ENCODE measurements at places on chromosomes 5 and 9.
A peak's percentile ranks its signal among the peaks of the same experiment; 100 is the strongest.

GRCh38 chr9:130694205-130694604 lies 625 bp downstream of the EXOSC2 start:
- DNase-seq: peak; percentile 40

GRCh38 chr9:126700903-126701812 lies 87.4 kb downstream of the LMX1B start:
- no peak for DNase-seq

DNA sequence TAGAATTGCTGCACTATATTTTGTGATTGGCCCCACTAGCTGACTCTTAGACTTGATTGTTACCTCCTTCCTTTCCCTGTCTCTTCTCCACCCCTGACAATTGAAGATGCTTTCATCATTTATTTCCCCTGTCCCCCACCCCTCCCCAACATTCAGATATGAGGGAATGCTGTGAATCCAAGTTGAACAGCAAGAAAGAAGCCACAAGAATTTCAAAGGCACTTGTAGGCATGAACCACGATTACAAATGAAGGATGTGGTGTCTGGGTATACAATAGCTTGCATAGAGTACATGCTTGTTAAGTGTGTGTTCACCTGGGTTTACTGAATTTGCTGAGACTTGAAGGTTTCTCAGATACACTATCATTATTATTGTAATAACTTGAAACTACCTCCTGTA lies 78.3 kb upstream of the TRIO start:
- DNase-seq: no peak

- no peak for DNase-seq
Measured at GRCh38 chr5:175524211-175524610, 45.9 kb downstream of the SFXN1 start.

DNA sequence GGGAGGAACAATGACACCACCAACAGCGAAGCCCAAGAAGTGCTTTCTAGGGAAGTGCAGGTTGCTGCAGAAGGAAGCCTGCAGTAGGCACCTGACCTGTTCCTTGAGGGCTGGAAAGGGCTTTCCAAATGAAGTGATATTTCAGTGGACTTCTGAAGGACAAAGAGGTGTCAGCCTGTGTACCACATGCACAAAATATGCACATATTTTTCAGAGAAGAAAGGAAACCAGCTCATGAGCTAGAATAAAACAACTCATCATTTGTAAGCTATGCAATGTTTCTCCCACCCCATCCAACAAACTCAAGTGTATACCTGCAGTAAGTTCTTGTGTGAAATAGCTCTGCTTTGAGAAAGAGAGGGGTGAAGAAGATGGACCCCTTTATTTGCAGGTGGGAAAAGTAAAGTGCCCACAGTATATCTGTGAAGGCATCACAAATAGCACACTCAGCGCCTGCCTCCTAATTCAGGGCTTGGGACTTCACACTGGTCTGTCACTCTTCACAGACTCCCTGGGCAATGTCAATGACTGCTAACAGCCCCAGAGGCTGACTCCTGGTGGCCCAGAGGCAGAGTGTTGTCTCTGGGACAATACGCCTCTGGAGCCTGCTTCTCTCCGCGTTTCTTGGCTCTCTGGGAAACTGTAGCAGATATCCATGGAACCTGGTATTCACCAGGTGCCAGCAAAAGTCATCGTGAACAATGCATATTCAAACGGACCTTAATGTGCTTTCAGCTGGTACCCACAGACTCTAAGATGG lies 198.1 kb upstream of the EFNA5 start:
- no peak for DNase-seq

DNA sequence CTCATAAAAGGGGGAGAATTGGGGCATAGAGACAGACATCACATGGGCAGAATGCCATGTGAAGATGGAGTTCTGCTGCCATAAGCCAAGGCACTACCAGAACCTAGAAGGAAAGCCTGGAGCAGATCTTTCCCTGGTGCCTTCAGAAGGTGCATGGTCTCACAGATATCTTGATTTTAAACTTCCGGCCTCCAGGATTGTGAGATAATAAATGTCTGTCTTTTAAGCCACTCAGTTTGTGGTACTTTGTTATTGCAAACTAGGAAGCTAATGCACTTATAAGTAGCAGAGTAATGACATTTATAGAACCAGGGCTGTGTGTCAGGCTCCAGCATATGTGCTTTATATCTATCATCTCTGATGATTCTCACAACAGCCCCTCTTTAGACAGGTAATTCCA lies 130.4 kb downstream of the ASTN2 start:
- no peak for DNase-seq

- peak; percentile 98 for DNase-seq
Measured at GRCh38 chr9:10274988-10275387, 337.8 kb downstream of the PTPRD start.

DNA sequence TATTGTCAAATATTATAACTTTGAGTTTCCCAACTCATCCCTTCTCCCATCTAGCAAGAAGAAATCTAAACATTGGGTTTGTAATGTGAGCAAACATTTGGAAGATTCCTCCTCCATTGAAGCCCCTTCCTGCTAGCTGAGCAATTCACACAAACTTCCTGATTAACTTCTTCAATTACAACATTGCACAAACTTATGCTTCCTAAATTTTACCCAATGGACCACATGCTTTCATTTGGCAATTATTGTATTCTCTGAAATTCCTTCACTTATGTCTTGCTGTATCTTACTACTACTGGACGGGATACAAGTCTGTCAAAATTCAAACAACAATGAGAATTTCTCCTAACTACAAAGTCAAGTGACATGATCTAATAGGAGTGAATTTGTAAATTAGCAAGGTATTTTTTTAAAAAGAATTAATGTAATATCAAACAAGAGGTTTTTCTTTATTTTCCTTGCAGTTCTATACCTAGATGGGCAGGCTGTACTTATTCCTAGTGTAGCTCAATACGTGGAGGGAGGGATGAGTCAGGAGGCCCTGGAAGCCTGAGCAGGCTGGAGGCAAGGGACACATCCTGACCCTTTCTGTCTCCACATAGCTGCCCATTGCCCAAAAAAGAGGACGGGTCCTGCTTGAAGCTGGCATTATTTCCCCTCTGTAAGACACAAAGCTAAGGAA lies 11.8 kb upstream of the IFNW1 start:
- no peak for DNase-seq

GRCh38 chr9:26812217-26812616 lies 80.4 kb downstream of the CAAP1 start:
- DNase-seq: no peak

DNA sequence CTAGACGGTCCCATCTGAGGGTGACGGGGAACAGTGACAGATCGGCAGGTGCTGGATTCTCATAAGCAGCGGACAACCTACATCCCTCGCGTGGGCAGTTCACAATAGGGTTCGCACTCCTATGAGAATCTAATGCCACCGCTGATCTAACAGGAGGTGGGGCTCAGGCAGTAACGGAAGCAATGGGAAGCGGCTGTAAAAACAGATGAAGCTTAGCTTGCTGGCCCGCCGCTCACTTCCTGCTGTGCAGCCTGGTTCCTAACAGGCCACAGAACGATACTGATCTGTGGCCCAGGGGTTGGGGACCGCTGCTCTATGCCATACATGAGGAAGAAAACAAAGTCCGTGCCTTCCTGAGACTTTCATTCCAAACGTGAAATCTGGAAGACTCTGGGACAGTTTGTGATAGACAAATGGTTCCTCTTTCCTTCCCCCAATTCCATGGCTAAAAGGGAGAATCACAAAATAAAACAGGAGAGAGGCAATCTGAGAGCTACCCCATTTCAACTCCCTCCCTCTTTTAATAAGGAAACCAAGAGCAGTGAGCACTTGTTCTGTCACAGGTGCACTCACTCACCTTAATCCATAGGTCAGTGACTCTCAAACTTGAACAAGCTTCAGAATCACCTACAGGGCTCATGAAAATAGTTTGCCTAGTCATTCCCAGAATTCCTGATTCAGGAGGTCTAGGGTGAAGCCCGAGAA lies 12.1 kb downstream of the PDCL start:
- no peak for DNase-seq

DNA sequence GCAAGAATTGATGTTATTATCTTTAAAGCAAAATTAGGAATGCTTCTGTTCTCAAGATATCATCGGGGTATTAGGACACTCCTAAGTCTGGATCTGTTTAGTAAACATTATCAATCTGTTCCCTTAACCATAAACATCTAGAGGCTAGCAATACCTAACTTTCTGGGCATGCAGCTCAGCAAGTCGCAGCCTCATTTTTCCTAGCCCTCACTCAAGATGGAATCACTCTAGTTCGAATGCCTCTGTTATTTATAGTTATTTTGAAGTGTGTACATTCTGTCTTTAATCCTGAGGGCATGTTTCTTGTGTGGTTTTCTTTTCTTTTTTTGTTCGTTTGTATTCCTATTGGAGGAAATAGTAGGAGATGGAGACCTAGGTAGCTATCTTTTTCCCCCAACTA lies 66.9 kb downstream of the FER start:
- no peak for DNase-seq

GRCh38 chr5:5978501-5979376 lies 399.6 kb downstream of the MED10 start:
- no peak for DNase-seq

- no peak for DNase-seq
Measured at GRCh38 chr5:142722146-142722545, 36.3 kb upstream of the FGF1 start.

DNA sequence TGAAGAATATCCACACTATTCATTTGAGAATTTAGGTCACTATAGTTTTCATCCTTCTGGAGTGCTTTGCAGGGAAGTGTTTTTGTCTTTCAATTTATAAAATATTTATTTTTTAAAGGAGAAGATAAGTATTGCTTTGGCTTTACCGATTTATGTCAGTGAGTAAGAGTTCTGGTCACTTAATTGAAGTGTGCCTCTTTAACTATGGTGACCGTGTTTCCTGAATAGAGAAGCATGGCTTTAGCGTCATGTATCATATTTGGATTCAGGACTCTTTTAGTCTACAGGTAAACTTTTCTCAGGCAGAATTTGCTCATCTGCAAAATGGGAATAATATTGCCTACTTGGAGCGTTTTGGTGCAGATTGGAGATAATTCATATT lies 902 bp downstream of the BDP1 start:
- DNase-seq: no peak

- no peak for DNase-seq
Measured at GRCh38 chr5:121671624-121672023, 180.1 kb upstream of the FTMT start.

DNA sequence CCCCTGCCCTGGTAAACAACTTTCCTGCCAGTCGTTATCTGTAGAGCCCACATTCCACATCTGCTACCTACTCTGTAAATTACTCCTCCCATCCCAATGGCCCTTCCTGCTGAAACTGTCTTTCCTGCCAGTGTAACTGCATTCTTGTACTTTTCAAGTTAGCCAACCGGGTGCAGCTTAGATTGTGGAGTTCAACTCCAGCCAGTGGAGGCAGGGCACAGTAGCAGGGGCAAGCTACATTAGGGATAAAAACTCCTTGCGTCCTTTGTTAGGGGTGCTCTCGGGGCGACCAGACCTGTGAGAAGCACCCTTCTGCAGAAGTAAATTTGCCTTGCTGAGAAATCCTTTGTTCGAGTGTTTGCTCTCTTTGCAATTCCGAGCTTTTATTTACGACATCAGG lies 639.0 kb upstream of the TYRP1 start:
- DNase-seq: no peak

GRCh38 chr5:78552729-78553342 lies 95.7 kb downstream of the LHFPL2 start:
- no peak for DNase-seq

- DNase-seq: no peak
Measured at GRCh38 chr5:87152886-87153285, 114.8 kb upstream of the RASA1 start.

GRCh38 chr5:89236900-89237299 lies 353.9 kb upstream of the MEF2C start:
- DNase-seq: no peak

GRCh38 chr9:94668928-94669729 lies 29.8 kb upstream of the FBP1 start:
- peak; percentile 71 for DNase-seq

DNA sequence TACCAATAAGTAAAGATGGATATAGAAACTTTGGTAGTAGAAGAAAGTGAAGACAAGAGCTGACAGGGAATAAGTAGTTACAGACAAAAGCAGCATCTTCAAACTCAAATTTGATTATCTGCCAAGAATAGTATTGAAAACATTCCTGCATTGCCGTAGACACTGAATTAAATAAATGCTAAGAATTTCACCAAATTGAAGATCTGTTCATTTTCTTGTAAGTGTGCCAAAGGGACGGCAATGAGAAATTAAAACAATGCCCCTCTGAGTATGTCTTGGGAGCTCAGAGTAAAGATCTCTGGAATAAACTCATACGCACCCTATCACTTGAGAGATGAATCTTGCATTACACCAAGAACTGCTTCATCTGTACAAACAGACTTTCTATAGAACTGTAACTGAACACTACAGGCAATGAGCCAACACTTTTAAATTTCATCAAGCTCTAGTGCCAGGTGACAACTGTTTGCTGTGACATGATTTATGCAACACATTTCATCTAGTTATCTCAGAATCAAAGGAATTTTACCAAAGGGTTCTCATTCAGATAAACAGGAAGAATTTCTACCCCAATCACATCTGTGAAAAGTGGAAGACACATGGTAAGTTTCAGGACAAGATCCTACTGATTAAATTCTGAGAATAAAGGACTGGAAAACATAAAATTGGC lies 66.9 kb downstream of the RFX3 start:
- peak; percentile 90 for DNase-seq

DNA sequence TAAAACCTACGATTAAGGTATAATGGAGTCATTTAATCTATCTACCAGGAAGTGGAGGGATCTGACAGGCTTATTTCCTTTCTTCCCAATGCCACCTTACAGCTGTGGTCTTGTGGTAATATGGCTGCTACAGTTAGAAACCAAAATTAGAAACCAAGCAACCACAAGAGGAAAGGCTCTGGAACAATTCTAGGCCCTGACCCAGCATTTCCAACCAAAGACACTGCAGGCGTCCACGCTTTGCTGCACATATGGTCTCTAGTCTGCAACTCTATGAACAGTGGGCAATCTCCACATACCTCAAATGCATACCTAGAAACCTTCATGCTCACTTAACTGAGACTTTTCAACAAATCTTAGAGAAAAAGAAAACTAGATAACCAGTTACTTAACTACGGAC lies 339.1 kb downstream of the NFIB start:
- no peak for DNase-seq

DNA sequence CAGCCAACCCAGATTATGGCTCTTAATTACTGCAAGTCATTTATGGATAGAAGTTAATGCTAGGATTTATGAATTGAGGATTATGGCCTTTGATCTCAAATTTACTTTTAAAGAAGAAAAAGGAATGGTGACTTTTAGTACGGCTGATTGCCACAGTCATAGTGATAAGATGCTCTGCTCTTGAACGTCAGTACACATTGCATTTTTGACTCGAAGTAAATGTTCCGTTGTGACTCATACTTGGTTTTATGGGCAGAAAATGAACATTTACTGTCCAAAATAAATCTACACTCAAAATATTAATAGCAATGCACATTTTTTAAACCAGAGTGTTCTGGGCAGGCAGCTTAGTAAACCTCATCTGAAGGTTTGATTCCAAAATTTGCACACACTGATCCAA lies 830 bp downstream of the ADAMTSL1 start:
- no peak for DNase-seq

Measured in OCI-M1 (cell line).